Stimulated activated CD8-positive, alpha-beta memory T cell treated with anti-CD3 and anti-CD28 coated beads, Interleukin-2, amount 100 ng/mL, for 1 hour (primary cell): ENCODE measurements at places on chromosomes 11 and 22.

DNA sequence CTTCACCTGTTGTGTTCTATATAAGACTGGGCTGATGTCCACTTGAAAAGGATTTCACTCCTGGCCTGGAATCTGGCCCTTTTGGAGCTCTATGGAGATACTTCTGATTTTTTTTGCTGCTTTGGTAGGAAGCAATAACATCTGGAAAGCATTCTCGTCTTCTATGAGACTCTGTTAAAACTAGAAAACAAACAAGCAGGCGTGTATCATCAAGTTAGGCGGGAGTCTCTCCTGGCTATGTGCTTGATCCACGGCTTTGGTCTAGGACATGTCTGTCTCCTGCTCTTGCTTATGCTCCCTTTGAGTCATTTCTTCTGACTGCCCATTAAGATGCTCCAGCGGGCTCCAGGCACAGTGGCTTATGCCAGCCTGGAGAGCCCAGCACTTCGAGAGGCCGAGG, 121.4 kb upstream of the TTC12 start:
- DNase-seq, result no peak

- DNase-seq, result no peak
These were observed 34.7 kb downstream of the ADAMTS15 start for GRCh38 chr11:130483124-130483523.

DNA sequence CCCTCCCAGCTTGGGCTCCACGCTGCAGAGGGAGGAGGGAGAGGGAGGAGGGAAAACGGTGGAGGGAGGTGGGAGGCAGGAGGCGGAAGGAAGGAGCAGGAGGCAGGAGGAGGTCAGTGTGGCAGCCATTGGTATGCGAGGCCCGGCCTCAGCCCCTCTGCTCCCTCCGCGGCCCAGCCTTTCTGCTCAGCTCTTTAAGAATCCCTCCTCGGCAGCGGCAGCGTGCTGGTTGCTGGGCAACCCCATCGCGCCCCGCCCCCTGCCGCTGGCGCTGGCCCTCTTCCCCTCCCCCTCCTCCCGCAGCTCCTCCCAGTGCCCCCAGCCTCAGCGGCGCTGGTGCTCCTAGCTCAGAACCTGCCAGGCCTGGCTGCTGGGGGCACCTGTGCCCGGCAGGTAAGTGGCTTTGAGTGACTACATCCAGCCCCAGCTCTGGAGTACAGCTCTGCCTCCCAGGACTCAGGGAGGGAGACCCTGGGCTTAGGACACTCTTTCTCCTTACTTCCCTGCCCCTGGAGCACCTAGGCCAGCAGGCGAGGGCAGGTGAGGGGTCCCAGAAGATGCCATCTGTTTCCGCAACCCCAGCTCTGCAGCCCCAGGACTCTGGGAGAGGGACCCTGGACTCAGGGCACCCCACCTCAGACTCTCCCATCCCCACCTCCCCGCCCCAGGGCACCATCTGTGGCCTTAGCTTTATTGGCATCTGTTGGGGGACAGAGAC, 7.2 kb upstream of the FLRT1 start:
- DNase-seq, result no peak

- DNase-seq, result no peak
These were observed 78.5 kb downstream of the PLEKHA7 start for GRCh38 chr11:16935518-16936302.

DNA sequence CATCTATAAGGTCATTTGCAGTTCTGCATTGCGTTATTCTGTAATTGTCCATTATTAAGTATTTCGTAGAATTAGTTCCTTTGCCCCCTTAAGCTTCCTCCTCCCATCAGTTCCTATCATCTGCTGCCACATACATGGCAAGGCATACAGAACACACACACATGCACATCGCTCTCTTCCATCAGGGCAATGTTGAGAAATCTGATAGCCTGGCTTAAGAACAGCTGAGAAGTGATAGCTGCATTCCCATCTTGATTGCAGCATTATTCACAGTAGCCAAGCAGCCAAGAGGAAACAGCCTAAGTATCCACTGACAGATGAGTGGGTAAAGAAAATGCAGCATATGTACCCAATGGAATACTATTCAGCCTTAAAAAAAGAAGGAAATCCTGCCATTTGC, 186.8 kb upstream of the CADM1 start:
- DNase-seq, result no peak

- no peak for DNase-seq
These were observed 3.8 kb downstream of the OSBPL5 start for GRCh38 chr11:3161309-3161708.

DNA sequence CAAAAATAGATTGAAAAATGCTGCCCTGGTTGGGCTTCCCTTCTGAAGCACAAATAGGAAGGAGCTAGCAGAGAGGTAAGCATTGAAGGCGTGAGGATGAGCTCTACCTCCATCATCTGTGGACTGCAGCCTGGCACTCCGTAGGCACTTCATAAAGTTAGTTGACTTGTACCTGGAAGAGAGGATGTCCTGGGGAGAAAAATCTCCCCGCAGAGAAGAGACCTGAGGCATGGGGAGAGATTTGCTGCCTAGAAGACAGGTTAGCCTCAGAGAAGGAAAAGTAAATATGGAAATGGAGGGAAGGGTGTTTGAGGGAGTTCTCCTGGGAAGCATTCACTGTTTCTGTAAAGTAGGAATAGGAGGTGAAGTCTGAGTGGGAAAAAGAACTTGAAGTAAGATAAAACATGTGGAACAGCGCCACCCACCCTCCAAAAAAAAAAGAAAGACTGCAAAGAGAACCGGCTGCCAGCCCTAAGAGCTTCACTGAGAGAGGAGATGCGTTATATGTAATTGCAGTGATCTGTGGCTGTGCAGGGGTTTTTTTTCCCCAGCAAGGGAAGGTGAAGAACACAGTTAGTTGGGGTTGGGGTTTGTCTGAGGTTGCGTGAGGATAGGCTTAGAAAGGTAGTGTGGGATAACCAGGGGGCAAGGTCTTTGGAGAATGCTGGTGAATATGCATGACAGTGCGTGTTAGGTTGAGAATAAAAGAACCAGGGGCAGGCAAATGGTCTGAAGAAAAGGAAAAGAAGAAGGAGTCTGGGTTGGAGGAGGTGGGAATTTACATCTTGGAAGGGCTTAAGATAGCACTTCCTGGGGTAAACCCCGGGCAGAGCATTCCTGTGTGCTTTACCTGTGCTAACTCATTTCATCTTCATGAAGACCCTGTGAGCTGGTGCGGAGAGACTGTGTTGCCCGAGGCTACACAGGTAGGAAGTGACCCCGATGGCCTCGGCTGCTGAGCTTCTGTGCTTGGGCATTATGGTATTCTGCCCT, 16.0 kb downstream of the TNRC6B start:
- DNase-seq, result no peak

GRCh38 chr22:39528080-39528661, 4.4 kb downstream of the RPS19BP1 start:
- DNase-seq, result no peak

DNA sequence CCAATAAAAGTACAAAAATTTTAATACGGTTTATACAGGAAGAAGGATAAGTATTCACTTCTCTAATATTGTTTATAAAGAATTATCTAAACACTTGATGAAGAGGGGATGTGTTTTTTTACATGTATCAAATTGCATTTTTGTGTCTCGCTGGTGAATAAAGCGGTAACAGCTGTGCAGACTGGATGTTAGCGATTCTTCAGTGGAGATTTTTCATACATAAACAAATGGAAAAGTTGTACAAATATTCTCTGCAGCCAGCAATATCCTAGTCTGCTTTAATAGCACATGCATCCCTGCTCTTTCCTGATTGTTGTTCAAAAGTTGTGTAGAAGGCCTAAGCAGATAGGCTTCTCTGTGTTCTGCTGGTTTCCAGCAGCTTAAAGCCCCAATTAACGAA, 369.3 kb downstream of the SOX6 start:
- DNase-seq, result no peak

- DNase-seq, result no peak
These were observed 85.2 kb downstream of the CWC15 start for GRCh38 chr11:94888204-94888603.

GRCh38 chr11:86122773-86123172, 53.9 kb upstream of the PICALM start:
- no peak for DNase-seq

GRCh38 chr11:2357246-2357645, 19.9 kb upstream of the CD81 start:
- no peak for DNase-seq

GRCh38 chr11:26070714-26071380, 261.1 kb upstream of the ANO3 start:
- no peak for DNase-seq

- no peak for DNase-seq
These were observed 4.0 kb downstream of the RPL3 start for GRCh38 chr22:39315389-39315788.

- DNase-seq, result no peak
These were observed 30.4 kb upstream of the TMEM86A start for GRCh38 chr11:18668131-18668530.

- DNase-seq, result no peak
These were observed 105.0 kb downstream of the TSPAN18 start for GRCh38 chr11:44831605-44832394.

- no peak for DNase-seq
These were observed 439.6 kb upstream of the CCDC90B start for GRCh38 chr11:83725728-83726127.

GRCh38 chr11:10998674-10999073, 140.8 kb upstream of the ZBED5 start:
- DNase-seq, result no peak

GRCh38 chr11:75150879-75151278, at the start of gene SLCO2B1:
TSS of gene SLCO2B1 (plus strand) at chr11:75151107. CDS start at chr11:75151382, 275 bp downstream.
- DNase-seq, result no peak

- no peak for DNase-seq
These were observed 34.6 kb upstream of the CEP126 start for GRCh38 chr11:101880222-101880621.

GRCh38 chr11:60165951-60166350, 16.9 kb downstream of the MS4A6A start:
- no peak for DNase-seq

DNA sequence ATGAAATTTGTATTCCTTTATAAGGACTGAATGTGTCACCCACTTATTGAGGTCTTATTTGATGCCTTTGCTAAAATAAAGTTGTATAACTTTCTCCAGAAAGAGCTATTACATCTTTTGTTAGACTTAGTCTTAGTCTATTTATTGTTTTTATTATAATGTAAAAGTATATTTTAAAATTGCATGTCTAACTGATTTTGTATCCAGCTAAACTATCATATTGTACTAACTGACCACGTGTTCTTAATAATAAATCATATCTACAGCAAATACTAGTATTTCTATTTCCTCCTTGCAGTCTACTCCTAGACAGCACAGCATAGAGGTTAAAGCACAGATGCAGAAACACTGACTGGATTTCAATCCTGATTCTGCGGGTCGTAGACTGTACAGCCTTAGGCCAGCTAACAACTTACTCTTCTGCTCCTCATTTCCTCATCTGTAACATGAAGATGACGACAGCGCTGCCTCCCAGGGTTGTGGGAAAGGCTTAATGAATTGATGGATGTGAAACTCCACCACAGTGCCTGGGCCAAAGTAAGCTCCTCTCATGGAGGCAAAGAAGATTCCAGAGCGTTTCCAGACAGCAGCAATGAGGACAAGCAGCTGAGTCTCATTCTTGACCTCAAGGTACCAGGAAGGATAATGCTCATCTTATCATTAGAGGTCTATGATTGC, 13.2 kb downstream of the IFITM10 start:
- no peak for DNase-seq

DNA sequence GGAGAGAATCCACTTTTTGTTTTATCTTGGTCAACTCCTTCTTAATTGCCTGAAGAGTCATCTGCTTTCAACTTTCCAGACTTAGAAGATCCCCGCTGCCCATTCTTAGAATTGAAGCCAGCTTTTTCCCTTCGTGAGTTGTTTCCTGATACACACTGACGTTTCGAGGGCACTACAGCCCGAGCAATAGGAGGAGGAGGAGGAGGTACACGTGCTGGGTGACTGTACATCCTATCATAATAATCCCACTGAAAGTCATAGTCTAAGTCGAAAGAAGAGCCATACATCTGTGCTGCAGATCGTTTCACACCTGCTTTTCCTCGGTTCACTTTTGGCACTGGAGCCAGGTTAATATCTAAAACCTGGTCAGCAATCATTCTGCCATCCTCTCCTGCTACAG, 606.1 kb downstream of the DLG2 start:
- no peak for DNase-seq

GRCh38 chr11:108751444-108751843, 86.6 kb downstream of the DDX10 start:
- no peak for DNase-seq

GRCh38 chr22:40183029-40183581, 5.4 kb downstream of the TNRC6B start:
- no peak for DNase-seq

- no peak for DNase-seq
These were observed 87.8 kb upstream of the CRYBB3 start for GRCh38 chr22:25111579-25112517.

GRCh38 chr22:37105154-37105553, 4.4 kb downstream of the TMPRSS6 start:
- DNase-seq, result no peak

DNA sequence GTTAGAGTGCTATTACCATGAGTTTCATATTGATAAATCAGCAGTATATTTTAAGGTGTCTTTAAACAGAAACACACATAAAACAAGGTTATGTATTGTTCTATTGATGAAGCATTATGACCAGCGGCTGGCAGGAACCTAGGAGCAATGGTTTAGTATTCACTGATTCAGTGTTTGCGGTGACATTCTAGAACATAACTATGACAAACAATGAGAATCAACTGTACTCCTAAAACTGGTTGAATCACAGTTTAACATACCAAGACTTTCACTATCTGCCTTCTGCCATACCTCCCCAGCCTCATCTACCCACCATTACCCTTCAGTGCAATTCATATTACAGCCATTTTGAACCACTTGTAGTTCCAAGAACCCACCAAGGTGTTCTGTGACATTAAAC, 8.8 kb downstream of the HOATZ start:
- no peak for DNase-seq

DNA sequence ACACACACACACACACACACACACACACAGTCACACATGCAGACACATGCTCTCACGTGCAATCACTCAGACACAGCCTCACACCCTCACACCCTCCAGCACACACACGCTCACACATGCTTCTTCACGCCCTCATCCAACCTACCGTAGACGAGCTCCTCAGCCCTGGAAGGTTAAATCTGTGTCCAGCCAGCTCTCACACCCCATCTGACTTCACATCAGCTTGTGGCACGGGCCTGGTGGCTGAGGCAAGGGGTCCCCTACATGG, 1.3 kb upstream of the SCUBE1 start:
- DNase-seq, result no peak

GRCh38 chr22:28911304-28911690, 27.9 kb downstream of the ZNRF3 start:
- no peak for DNase-seq

DNA sequence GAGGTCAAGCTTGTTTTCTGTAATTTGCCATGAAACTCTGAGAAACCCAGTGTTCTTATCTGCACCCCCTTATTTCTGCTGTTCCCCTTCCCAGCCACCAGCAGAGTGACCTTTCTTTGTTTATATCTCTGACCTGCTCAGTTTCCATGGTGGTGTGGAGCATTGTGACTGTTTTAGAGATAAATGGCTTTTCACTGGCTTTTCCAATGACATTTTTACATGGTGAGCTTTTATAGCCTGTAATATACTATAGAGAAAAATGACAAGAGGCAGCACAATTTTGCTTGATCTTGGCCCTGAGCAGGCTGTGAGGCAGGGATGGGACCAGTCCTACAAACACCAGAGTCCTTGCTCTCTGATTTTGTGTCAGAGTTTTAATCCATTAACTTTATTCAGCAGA, 233.9 kb downstream of the FAT3 start:
- DNase-seq, result no peak

GRCh38 chr22:27845644-27846043, 44.1 kb upstream of the MN1 start:
- DNase-seq, result no peak
